ENCODE measurements at places on chromosomes 16 and 17.

DNA sequence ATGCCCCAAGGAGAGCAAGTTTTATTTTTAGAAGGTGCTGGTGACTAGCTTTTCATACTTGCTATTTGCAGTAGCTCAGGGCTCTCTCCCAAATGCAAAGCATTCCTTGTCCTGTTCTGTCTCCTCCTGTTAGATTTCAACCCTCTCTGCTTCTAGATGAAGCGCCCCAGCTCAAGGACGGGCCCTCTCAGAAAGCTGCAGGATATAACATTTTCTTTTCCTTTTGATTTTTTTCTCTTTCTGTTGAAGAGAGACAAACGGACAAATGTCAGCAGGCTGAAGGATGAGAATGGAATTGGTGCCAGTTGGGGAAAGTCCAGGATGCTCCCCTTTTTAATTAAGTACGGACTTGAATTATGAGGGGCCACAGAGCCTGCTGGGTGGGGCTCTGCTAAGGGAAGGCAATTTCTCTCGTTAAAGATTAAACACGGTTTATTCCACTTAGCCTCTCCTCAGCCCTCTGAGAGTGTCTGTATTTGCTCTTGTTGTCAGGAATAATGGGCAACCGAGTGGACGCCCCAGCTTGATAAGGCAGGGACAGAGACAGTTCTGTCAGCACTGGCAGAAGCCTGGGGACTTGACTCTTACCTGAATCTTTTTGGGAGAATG, 6.2 kb upstream of the ETV4 start:
- no peak for DNase-seq

DNA sequence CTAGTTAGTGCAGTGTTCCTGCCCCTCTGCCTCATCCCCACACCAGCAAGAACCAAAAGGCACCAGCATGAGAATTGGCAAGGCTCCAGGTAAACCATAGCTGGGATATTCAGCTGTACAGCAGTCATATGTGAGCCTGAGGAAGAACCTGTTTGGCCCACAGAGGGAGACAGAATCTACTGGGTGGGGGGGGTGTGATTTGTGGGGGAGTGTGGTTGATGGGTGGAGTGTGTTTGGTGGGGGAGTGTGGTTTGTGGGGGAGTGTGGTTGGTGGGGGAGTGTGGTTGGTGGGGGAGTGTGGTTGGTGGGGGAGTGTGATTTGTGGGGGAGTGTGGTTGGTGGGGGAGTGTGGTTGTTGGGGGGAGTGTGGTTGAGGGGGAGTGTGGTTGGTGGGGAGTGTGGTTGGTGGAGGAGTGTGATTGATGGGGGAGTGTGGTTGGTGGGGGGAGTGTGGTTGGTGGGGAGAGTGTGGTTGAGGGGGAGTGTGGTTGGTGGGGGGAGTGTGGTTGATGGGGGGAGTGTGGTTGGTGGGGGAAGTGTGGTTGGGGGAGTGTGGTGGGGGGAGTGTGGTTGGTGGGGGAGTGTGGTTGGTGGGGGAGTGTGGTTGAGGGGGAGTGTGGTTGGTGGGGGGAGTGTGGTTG, 19.5 kb downstream of the MINK1 start:
- no peak for DNase-seq

- DNase-seq = no peak
These were observed 58.2 kb downstream of the PLCG2 start for GRCh38 chr16:81837312-81837751.

GRCh38 chr16:55540221-55540620, 26.3 kb upstream of the CAPNS2 start:
- no peak for DNase-seq

DNA sequence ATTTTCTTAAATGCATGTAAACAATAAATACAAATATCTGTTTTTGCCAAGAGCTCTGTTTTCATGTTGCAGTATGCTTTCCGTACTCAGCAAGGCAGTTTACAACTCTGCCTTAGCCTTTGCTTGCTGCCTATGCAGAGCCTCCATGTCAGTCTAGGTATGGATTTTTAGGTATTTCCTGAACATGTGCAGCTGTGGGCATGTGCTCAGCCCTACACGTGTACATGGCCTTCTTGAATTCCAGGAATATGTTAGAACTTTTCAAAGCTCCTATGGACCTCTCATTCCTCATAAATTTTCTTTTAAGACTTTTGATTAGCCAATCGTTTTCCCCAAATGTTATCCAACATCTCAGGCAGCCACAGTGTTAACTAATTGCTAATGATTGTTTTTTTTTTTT, 63.8 kb downstream of the SYCE1L start:
- DNase-seq = no peak

DNA sequence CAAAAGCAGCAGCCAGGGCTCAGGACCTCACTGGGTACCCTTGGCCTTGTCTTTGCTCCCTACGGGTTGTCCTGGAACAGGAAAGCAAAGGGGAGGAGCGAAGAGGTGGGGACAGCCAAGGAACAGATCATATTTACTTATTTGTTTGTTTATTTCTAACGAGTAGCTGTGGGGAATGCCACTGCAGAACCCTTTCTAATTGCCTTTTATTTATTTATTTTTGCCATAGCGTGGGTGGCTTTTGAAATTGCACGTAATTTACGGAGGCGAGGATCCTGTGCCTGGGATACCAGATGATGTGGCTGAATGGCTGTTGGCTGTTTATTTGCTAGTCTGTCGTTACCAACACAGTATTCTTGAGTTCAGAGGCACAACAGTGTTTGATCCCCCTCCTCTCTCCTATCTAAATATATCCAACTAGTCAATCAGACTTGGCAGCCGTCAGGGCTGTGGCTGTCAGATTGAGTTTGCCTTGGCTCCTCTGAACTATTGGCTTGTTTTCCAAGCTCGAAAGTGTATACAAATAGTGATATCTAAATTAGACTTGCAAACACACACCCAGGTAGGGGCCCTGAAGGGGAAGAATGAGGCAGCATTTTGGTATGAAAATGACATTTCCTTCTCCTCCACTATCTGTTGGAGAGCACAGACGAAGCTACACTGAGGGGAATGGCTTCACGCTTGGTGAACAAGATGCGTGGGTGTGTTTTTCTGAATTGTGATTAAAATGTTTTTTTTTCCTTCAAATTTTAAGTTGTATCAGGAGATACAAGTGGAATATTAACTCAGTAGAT, 110.4 kb downstream of the MSI2 start:
- DNase-seq = no peak

- no peak for DNase-seq
These were observed 10.2 kb upstream of the NFATC3 start for GRCh38 chr16:68074850-68075555.

DNA sequence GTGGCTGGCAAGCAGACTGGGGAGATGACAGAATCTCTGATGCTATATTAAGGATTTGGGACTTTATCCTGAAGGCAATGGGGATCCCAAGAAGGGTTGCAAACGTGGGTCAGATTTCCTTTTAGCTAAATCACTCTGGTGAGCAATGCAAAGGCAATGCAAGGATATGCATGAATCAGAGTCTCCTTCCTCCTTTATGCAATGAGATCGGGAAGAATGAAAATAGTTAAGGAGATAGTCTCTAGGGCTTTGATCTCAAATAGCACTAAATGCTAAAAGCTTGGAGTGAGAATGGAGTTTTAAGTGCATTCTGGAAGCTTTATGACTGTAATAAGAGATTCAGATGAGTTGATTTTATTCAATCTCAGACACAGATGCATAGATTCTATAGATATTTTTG, 27.2 kb upstream of the SHISA9 start:
- DNase-seq = peak; percentile 63

DNA sequence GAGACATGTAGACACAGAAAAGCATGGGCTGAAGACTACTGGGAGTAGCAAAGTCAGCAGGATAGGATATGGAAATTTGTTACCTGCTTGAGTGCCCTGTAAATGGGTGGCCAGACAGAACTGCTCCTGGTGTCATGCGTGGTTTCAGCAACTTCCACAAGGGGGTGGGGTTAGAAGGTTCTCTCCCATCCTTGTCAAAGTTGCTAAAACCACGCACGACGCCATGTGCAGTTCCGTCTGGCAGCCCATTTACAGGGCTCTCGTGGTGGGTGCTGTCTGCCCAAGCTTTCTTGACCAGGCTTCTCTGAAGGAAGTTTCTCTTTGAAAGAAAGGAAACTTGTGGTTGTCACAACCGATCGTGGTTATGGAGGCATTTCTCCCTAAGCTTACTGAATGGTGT, 6.9 kb upstream of the DBNDD1 start:
- no peak for DNase-seq

DNA sequence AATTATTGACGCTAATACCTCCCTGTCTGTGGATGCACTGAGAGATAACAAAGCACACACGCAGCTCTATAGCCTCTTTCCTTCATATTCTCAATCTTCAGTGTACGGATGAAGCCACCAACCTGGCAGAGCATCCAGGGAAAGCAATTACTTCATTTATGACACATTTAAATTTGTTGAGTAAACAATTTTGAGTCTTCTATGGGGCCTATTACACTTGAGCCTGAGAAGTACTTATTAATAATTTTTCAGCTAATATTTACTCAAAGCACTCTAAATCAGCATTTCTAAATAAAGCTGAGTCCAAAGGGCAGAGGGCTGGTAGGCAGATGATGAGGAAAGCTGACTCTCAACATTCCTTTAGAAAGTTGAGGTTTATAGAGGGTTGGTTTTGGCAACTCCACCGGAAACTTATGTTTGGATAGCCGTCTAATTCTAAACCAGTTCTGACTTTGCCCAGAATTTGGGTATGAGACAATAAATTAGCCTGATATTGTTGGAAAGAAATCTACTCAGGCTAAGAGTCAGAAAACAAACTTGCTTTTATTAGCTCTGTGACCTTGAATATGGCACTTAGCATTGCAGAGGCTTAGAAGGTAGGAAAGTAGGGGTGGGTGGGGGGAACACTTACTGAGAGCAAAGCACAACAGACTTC, 643.5 kb downstream of the CDH11 start:
- DNase-seq = peak; percentile 71

- DNase-seq = no peak
These were observed 20.0 kb upstream of the SLC35G3 start for GRCh38 chr17:35214192-35214591.

Measured in GM04503 (cell line).